Urinary bladder (tissue), 4 donors: ENCODE measurements at places on chromosomes 3 and 15. TPM values are rescaled to one million over a fixed set of nuclear protein-coding genes. Genes with fewer than 3 reads are reported as not detected.

PATL2 gene
- total RNA-seq = 1.7 TPM

ACOX2 gene
- total RNA-seq = 28.8 TPM

PRSS50 gene
- total RNA-seq = 0.26 TPM

CPNE4 gene
- 0.21 TPM for total RNA-seq

BOC gene
- total RNA-seq = 53.0 TPM

DNA sequence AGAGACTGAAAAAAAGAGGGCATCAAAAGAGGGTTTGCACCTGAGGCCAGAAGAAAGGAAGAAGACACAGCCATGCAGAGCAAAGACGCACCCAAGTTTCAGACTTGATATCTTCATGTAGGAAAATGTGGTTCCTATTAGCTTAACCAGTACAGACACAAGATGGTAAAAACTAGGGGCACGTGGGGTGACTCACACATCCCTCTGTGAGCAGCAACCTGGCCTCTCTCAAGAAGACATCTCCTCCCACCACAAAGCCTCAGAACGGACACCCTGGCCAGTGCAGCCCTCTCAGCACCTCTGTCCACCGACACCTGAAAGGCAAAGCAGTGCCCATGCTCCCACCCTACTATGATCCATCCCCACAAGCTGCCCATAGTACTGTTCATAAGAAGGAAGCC, 33.3 kb downstream of the GLB1 start:
- DNase-seq = no peak

GRCh38 chr15:76667943-76668715, 237.0 kb downstream of the SCAPER start:
- DNase-seq = no peak

DNA sequence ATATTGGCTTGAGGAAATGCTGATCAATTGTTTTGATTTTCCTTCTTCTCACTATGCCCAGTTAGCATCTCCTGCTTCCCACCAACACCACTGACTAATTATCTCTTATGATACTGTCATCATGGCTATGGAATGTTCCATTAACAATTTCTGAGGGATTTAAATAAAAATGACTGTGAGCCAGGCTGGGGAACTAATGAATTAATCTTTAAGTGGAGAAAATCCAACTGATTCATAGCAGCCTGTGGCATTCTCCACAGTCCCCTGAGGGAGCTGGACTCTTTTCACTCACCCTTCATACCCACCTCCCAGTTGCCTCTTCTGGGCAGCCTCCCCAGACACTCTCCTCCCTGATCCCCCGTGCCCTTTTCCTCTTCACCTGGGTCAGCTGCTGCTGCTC, 353.6 kb downstream of the CLSTN2 start:
- DNase-seq = no peak
